Esophagus squamous epithelium (tissue), 5 donors: ENCODE measurements at places on chromosomes 12 and 14.

DNA sequence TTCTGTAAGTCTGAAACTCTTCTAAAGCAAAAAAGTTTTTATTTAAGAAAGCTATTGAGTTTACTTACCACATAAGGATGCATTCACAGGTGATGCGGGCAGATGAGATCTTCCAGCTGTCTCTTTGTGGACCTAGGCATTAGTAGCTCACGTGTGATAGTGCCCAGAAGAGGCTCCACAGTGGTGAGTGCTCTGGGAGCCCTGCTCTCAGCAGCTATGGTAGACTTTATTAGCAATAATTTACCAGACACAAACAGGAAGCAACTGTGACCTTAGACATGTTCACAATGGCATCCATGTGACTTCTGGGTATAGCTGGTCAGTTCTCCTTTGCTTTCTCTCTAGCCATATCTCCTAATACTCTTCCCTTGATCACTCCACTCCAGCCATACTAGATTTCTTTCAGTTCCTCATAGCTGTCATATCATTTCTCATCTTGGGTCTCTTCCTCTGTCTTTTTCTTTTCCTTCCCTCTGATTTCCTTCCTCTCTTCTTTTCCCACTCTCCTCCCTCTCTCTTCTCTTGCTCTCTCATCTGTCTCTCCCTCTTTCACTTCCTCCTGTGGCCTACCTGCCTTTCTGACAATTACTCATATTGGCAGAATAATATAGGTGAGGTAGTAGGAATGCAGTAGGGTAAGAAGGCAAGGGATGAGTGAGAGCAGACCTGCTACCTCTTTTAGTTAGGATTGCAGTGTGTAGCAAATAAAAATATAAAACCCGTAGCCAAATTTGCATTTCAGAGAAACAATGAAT is 75.2 kb upstream of the SCAF11 start:
- no peaks in the 10 kb centered on the region for H3K27me3 ChIP-seq
- no peak overlapping the region for H3K27ac ChIP-seq

GRCh38 chr12:29734734-29735133 is 49.0 kb downstream of the TMTC1 start:
- no peaks in the 10 kb centered on the region for H3K27me3 ChIP-seq
- no peaks in the 10 kb centered on the region for H3K36me3 ChIP-seq
- H3K4me1 ChIP-seq: peaks cover 25% of the 10 kb centered on the region

GRCh38 chr14:103382376-103382775 is 2.8 kb upstream of the MARK3 start:
- H3K4me3 ChIP-seq: no peak overlapping the region
- H3K27ac ChIP-seq: no peak overlapping the region

DNA sequence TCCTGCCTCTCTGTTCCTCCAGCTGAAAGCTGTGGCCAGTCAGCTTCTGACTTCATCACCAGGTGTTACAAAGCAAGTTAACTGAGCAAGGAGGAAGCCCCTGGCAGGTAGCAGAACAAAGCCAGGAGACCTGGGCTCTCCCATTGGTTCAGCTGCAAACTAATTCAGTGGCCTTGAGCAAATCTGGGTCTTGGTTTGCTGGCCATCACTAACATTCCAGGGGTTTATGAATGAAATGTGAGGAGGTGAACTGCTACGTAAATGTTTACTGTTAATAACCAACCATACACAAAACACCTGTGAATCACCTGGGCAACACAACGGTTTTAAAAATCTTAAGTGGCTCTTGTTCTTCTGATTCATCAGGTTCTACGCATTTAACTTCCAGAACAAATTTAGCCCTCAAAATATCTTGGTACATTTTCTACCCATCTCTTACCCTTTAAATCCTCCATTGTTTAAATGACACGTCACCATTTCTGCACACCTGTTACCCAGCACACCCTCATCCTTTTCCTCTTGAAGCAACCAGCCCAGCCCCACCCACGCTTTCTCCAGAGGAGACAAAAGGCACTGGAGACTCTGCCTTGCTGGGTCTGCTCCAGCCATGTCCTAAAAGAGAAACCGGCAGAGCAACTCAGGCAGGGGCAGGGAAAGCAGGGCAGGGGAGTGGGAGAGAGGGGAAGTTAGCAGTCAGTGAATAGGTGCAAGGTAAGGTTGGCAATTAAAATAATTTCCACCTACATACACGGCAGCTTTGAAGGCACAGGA is 49.3 kb upstream of the TSPAN11 start:
- no peaks in the 10 kb centered on the region for H3K27me3 ChIP-seq
- no peak overlapping the region for H3K4me3 ChIP-seq
- H3K36me3 ChIP-seq: no peaks in the 10 kb centered on the region
- no peak for DNase-seq

DNA sequence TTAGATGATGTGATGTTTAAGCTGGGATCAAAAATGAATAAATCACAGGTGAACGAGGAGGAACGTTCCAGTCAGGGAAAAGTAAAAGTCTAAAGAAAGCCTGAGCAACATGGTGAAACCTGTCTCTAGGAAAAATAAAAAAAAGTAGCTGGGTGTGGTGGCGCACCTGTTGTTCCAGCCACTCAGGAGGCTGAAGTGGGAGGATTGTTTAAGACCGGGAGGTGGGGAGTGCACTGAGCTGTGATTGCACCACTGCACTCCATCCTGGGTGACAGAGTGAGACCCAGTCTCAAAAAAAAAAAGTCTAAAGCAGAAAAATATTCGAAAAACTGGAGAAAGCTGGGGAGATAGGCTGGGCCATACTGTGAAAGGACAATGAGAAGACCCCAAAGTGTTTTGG is 39.2 kb upstream of the SOCS2 start:
- H3K27ac ChIP-seq: no peak overlapping the region
- H3K36me3 ChIP-seq: no peaks in the 10 kb centered on the region
- H3K4me3 ChIP-seq: no peak overlapping the region
- H3K4me1 ChIP-seq: no peaks in the 10 kb centered on the region
- H3K27me3 ChIP-seq: no peaks in the 10 kb centered on the region
